ENCODE measurements at places on chromosomes 2 and 18. TPM values are rescaled to one million over a fixed set of nuclear protein-coding genes. Genes with fewer than 3 reads are reported as not detected.

- H3K4me3 ChIP-seq = no peak overlapping the region
- no peaks in the 10 kb centered on the region for H3K36me3 ChIP-seq
- peak; percentile 67 for DNase-seq
- peaks cover 6% of the 10 kb centered on the region for H3K4me1 ChIP-seq
- H3K27me3 ChIP-seq = peaks cover 8% of the 10 kb centered on the region
These were observed 650.5 kb downstream of the GALR1 start for GRCh38 chr18:77899972-77900754.

DNA sequence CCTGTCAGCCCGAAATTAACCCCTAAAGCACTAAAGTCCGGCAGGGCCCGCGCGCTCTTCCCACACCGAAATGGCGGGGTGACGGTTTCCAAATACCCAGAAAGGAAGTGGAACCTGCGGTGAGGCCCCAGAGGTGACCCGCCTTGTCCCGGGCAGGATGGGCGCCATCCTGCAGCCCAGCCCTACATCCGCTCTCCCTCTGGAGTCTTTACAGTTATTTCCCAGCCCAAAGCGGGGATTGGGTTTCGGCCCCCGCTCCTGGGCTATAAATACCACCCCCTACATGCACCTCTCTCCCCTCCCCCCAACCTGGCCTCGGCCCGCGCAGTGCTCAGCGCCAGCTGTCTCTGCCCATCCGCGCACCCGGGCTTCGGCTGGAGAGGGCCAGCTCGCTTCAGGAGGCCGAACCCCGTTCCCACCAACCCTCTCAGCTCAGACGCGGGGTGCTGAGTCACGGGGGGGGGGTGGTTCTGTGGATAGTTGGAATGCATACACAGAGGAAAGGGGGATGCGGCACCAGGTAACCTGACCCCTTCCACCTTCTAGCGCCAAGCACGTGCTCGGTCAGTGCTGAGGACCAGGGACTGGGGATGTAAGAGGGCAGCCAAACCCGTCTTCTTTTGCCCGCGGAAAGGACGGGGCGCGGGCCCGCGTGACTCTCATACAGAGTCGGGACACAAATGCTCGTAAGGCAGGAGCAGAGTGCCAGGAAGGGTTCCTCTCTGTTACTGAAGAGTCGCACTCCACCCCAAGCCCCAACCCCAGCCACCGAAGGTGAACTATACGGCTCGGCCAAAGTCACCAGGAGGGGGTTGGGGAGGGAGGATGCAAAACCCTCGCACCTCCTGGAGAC, at the start of gene TUBA4B:
TUBA4B (plus strand) TSS at position 344 of the 853 bp plus-strand sequence; CDS start at position 509, 165 bp downstream.
- peaks cover 53% of the 10 kb centered on the region for H3K36me3 ChIP-seq
- no peaks in the 10 kb centered on the region for H3K27me3 ChIP-seq
- peak within 1 kb of the TSS; percentile 81 for H3K27ac ChIP-seq

DNA sequence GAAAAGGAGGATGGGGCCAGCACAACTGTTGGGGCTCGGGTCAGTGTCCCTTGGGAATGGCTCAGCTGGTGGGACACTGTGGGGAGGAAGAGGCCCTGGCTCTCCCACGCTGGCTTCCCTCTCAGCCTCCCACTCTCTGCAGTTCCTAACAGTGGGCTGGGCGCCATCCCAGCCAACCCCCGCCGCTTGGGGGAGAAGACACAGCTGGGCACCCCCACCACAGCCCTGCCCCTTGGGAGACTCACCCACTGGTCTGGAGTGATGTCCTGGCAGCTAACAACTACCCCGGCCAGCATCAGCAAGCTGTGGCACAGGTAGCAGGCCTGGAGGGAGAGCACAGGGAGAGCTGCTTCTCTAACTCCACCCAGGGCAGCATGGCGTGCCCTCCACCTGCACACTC, 8.3 kb upstream of the SEMA4C start:
- DNase-seq = no peak
- no peak overlapping the region for H3K27ac ChIP-seq
- no peak overlapping the region for H3K4me3 ChIP-seq
- peaks cover 8% of the 10 kb centered on the region for H3K4me1 ChIP-seq

- H3K27me3 ChIP-seq = peaks cover 11% of the 10 kb centered on the region
- H3K4me3 ChIP-seq = no peak overlapping the region
- H3K27ac ChIP-seq = no peak overlapping the region
- DNase-seq = no peak
- H3K36me3 ChIP-seq = no peaks in the 10 kb centered on the region
These were observed 277.0 kb upstream of the HNRNPA3 start for GRCh38 chr2:176935543-176936102.

DNA sequence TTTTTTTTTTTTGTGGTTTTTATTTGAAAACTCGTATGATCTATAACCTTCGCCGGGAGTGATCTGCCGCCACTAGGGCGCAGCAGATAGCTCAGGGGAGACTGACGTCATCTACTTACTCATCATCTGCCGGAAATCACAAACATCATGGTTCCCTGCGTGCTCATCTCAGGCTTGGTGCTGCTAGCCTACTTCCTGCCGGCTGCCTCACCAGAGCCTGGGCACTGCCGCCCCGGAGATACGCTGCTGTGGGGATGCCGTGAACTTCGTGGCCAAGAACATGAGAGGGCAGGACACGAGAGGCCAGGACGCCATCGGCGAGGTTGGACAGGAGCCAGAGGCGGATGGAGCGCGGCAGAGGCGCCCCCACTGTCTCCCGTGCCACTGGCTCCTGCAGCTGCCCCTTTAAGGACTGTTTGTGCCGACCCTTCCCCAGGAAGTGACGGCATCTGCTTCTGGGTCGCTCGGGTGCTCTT, 68.8 kb downstream of the DOK6 start:
- H3K27ac ChIP-seq = no peak overlapping the region
- peaks cover 4% of the 10 kb centered on the region for H3K4me1 ChIP-seq
- no peak overlapping the region for H3K4me3 ChIP-seq
- H3K36me3 ChIP-seq = no peaks in the 10 kb centered on the region
- no peaks in the 10 kb centered on the region for H3K27me3 ChIP-seq

Gene CDK5R2
- not detected for total RNA-seq

Gene GNLY
- total RNA-seq = 599 TPM

Gene UGT1A4
- total RNA-seq = not detected

Gene SERPINB10
- not detected for total RNA-seq

All from activated CD4-positive, alpha-beta memory T cell treated with anti-CD3 and anti-CD28 coated beads, Interleukin-2, amount 10 ng/mL, durations not matched to agents 7 days and 5 days (primary cell).